Stimulated activated CD4-positive, alpha-beta T cell treated with anti-CD3 and anti-CD28 coated beads, Interleukin-2, amount 100 ng/mL, for 48 hours (primary cell): ENCODE measurements at places on chromosomes 16 and 17.

GRCh38 chr16:46916980-46917379 lies 32.8 kb downstream of the GPT2 start:
- no peak for DNase-seq

GRCh38 chr16:69003500-69003899 lies 102.0 kb upstream of the HAS3 start:
- no peak for DNase-seq

DNA sequence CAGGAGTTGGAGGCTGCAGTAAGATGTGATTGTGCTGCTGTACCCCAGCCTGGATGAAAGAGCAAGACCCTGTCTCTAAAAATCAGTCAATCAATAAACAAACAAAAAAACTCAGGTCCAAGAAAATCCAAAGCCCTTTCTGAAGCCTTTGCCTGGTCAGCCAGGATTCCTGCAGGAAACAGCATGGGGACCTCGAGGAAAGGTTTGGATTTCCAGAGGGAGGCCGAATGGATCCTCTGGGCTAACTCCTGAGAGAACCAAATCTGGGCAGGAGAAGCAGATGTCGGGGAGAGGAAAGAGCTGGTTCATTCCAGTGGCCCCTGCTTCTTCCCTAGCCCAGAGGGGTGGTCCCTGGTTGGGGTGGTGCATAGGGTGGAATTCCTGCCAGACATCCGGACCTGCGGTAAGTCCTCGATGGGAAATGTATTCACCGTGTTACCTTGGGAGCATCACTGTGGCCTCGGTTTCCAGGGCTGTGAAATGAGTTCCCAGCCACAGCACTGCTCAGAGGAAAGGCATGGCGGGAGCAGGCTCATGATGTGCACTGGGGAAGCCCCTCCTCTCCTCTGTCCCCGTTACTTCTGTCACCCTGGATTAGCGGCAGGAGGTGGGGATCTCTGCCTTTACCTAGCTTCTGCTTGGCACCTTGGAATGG lies 75.1 kb downstream of the CYLD start:
- DNase-seq = no peak

DNA sequence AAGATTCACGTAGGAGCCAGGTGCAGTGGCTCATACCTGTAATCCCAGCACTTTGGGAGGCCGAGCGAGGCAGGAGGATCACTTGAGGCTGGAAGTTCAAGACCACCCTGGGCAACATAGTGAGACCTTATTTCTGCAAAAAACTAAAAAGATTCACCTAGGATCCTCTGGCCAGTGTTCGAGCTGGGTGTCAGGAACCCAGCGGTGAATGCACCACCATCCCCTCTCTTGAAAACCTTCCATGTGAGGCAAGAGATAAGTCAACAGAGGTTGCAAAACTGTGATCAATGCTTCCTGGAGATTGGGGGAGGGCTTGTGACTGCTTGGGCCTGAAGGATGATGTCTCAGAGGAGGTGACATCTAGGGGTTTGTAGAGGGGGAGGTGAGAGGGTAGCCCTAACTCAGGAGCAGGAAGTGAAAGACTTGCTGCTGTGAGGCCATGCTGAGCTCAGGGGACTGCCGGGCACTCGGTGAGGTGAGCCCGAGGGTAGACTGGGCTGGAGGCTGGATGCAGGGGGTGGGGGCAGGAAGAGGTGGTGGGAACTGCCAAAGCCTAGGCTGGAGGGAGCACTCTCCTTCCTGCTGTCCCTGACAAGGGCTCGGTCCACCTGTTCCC lies 11.7 kb downstream of the GJD3 start:
- DNase-seq = no peak

DNA sequence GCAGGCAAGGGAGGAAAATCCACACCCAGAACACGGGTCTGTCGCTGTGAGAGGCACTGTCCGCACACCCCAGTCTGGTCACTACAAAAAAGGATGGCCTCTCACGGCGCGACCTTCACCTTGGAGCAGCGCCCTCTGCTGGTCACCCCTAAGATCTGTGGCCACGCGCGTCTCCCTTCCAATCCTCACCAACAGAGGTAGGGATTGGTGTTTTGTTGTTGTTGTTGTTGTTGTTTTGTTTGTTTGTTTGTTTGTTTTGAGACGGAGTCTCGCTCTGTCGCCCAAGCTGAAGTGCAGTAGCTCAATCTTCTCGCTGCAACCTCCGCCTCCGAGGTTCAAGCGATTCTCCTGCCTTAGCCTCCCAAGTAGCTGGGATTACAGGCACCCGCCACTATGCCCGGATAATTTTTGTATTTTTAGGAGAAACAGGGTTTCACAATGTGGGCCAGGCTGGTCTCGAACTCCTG lies 15.0 kb upstream of the C17orf58 start:
- DNase-seq = peak; percentile 80

GRCh38 chr16:90057738-90058173 lies 19.4 kb downstream of the PRDM7 start:
- no peak for DNase-seq

DNA sequence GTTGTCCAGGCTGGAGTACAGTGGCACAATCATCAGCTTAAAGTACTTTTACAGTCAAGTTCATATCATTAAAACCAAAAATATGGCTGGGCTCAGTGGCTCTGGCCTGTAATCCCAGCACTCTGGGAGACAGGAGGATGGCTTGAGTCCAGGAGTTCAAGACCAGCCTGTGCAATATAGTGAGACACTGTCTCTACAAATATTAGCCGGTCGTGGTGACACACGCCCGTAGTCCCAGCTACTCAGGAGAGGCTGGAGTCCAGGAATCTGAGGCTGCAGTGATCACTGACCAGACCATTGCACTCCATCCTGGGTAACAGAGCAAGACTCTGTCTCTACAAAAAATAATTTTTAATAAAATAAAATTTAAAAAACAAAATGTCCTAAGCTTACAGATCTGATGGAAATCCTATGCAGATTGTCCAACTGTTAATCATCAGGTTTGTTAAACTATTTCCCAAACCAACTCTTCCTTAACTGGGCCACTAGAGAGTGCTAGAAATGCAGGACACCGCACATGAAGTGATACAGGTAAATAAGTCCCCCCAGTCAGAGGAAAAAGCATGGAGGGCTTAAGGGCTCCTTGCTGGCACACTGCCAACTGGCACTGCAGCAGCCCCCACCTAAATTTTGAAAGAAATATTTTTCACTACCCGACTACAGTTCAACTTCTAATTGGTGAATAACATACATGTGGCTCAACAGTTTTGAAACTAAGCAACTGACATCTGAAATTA lies 2.8 kb downstream of the USP22 start:
- DNase-seq = peak; percentile 24

DNA sequence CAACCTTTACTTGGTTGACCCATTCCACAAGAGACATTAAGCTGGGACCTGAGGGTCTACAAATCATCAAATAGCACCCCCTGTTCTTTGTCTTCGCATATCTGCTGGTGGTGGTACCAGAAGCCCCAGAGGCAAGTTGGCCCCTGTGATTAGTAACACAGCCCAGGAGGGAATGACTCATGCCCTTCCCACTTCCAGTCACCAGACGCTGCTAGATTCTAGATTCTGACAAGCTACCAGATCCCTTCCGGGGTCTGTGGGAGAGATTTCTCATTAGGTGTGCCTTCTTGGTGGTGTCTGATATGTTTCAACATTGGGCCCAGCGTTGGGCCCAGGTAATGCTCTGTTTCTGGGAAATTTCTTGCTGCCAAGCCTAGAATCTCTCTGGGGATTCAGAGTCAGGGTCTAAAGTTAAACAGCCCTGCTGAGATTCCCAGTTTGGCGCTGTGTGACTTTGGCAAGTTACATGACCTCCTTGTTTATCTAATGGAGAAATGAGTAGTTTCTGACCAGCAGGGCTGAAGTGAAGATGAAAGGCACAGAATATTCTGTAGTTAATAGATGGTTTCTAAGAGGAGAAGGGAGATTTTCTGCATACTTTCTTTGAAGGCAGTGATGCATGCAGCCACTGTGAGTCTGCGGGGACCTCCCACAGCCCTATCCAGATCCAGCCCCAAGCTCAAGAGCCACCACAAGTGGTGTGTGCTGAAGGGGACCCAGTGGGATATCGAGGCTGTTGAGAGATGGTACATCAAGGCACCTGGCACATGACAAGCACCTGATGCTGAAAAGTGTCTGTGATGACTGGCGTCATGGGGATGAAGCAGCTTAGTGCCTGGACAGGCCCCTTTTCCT lies 3.9 kb downstream of the TRPV2 start:
- DNase-seq = peak; percentile 24
